ENCODE measurements at places on chromosomes 12 and 14.

- no peak for DNase-seq
Measured at GRCh38 chr14:96762650-96763049, 34.5 kb upstream of the VRK1 start.

- DNase-seq = no peak
Measured at GRCh38 chr12:120101617-120102016, 14.9 kb downstream of the RAB35 start.

- no peak for DNase-seq
Measured at GRCh38 chr14:51228890-51229289, 11.2 kb upstream of the TMX1 start.

GRCh38 chr14:54673193-54674045 lies 106.5 kb downstream of the SAMD4A start:
- peak; percentile 43 for DNase-seq

DNA sequence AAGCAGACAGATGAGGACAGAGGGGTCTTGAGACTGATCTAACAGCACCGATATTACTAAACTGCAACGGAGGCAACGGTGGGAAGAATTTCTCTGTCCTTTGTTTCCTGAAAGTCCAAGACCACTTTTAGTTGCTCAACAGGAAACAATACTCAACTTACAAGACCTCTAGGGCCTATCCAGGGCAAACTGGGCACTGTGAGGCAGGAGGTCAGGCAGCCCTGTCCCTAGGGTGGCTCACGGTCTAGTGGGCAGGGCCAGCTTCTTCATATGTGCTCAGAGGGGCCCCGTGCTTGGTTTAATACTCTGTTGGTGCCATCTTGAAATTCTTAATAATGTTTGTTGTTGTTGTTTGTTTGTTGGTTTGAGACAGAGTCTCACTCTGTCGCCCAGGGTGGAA lies 14.2 kb downstream of the SSH1 start:
- no peak for DNase-seq

- no peak for DNase-seq
Measured at GRCh38 chr14:85701763-85702162, 171.8 kb downstream of the FLRT2 start.

DNA sequence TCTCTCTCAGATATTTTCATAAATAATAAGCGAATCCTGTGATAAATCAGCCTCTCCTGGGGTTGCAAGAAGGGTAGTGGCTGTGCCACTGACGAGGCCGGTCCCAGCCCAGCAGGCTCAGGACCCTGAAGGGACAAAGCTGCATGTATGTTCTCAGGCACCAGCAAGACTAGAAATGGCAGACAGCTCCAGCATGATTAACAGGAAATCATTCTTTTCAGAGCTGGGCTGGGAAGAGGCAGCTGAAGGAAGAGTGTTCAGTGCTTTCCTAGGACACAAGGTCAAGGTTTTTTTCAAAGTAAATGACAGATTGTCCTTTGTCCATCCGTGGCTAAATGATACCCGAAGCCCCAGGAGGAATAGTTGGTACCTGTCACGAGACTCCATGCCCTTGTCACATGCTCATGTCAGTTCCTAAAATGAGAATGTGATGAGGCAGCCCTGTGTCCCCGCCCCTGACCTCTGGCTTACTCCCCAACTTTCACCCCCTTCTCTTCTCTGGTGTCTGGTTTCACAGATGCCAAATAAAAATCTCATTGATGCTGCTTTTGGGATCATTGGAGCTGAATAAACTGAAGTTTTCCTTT lies 65.1 kb downstream of the PPP1R36 start:
- DNase-seq = no peak

GRCh38 chr12:1083889-1084262 lies 92.9 kb downstream of the ERC1 start:
- no peak for DNase-seq

- no peak for DNase-seq
Measured at GRCh38 chr12:96136725-96137378, 57.3 kb upstream of the ELK3 start.

- DNase-seq = no peak
Measured at GRCh38 chr12:61987173-61987572, 273.0 kb upstream of the USP15 start.

DNA sequence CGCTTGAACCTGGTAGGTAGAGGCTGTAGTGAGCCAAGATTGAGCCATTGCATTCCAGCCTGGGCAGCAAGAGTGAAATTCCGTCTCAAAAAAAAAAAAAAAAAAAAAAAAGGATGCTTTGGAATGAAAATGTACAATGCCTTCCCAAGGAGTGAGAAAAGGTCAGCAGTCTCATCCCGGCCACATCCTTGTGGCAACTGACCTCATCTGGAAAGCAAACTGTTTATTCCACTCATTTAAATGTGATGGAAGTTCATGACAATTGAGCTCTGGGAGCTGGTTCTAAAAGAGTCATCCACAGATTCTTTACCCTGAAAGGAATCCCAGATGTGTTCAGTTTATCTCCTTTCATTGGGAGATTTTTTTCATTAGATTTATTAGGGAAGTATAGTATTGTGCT lies 19.4 kb upstream of the LIMA1 start:
- DNase-seq = no peak

DNA sequence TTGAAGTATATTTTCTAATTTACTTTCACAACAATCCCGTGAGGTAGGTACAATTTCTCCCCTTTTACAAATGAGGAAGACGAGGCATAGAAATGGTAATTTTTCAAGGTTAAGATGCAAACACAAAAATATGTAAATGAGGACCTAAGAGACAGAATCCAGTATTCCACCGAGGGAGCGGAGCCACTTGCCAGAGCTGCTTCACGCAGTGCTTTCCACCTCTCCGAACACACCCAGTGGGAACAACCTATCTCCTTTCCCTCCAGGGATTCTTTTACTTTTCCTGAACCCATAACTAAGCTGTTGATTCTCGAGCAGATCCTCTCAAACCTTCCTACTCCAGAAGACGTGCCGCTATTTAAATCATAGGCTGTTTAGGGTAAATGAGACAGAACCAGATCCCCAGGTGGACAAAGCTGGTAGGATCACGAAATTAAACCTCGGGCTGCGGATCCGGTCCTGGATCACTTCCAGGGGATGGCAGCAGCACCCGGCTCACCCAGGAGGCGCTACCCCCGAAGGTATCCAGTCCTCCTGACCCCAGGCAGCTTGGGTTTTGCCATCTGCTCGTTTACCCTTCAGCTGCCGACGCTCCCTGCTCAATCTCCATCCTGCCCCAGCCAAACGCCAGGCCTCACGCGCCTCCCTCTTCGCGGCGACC lies 1.5 kb downstream of the DDHD1 start:
- peak; percentile 47 for DNase-seq

DNA sequence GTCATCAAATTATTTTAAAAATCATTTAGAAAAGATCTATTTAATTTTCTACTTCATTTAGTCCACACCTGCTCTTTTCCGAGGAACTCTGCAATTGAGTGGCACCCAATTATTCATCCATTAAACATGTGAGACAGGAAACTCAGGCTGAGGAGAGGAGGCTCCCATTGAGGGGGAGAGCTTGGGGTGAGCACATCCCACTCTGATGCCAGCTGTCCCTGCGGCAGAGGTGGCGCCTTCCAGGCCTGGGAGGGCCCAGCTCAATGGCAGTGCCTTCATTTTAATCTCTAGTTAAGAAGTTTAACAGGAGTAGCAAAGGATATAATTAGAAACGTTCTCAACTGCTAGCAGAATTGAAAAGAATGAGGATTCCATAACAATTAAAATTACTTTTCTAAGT lies 92.0 kb downstream of the ITPR2 start:
- no peak for DNase-seq

GRCh38 chr12:131606218-131606901 lies 104.5 kb upstream of the SFSWAP start:
- DNase-seq = no peak

DNA sequence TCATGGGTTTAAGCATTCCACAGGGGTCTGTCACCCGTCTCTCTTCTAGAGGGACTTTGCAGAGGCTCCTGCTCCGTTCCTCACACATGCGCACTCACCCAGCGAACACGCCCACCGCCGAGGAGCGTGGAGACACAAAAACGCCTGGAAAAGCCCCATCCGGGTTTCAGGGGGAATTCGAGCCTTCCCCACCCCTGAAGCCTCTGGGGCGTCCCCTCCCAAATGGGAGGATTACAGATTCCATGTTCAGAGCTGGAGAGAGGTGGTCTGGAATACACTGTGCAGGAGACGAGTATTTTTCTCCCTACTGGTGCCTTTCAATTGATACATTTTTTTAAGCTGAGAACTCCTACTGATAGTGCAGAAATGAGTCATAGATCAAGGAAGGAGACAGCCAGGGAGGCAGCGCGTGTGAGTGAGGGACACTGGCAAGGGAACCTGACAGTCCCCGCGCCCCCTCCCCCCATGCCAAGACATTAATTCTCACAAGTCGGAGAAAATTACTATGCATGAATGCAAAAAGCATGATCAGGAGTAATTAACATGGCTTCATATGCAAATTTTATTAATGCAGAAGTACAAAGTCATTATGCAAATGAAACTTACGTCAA lies 36.9 kb downstream of the BCL11B start:
- DNase-seq = no peak

DNA sequence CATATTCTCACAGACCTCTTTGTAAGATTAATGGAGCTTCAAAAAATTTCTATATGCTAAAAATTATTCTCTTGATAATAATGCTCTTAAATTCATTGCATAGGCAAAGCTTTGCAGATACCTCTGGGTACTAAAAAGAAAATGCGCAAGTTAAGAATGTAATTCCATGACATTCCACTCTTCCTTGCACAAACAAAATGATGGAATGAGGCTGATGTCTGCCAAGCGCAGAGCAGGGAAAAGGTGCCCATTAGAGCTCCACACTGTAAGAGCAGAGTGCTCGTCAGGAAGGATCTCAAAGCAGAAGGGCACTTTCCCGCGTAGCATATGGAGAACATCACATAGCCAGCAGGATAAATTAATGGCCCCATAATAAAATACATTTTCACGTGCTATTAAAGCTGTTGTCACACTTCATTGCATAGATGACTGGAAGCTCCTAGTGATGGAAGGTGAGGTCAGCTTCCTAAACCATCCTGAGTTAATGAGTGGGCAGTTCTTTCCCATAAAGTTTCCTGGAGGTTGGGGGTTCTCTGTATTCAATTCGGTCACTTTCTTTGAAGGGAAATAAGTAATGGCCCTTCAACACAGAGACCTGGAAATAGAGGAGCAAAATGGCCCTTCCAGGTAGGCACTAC lies 1058.9 kb downstream of the GALC start:
- DNase-seq = no peak

DNA sequence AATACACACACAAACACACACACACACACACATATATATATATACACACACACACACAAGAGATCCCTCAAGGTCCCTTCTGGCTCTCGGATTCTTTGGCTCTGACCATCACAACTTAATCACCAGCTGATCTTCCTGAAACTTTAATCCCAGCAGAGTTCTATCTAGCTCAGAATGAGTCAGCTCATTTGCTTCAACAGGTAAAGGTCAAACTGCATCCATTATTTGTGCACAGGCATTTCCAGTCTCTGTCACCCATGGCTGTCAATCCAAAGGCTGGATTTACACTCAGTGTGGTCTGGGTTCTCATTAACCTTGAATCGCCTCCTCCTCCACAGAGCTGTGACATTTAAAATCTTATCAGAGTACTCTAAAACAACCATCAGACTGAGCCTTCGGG lies 113.3 kb upstream of the TMPO start:
- no peak for DNase-seq

DNA sequence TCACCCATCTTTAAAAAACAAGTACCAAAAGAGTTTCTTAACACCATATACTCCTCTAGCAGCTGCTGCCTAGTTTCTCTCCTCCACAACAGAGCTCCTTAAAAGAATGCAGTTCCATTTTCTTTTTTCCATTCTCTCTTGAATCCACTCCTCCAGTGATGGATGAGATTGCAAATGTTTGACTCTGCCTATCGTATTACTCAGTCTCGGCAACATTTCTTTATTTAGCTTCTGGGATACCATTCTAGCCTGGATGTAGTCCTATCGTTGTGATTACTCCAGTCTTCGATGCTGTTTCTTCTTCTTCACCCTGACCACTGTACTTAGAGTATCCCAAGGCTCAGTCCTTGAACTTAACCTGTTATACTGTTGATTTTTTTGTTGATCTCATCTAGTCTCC lies 30.8 kb downstream of the CAND1 start:
- no peak for DNase-seq

DNA sequence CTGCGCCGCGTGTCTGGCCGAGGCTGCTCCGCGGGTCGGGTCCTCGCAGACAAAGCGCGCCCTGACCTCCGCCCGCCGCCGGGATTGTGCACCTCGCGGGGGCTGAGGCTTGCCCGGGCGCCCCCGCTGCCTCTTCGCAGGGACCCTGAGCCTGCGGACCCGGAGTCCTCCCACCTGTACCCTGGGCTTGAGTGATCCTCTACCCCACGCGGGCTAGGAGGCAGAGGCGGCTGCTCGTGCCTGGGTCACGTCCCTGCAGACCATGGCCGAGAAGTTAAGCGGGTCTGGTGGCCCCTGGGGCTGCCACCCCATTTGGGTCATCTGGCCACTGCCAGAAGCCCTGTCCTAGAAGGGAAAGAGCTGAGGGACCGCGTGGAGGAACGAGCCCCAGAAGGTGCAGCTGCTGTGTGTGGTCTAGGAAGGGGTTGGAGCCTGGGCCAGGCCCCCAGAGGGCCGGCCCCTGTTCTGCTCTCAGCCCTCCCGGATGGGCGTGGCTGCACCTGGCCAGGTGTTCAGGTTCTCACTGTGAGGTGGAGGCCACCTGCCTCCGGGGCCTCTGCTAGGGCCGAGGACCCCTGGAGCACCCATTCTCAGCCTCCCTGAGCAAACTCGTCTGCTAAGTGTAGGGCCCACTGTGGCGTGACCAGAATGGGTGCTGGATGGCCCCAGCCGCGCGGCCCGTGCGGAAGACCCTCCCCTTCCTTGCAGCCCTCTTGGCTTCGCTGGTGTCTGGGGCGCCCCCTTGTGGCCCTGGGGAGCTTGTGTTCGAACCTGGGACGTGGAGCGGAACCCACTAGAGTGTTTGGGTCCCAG lies 49.6 kb downstream of the LRCOL1 start:
- no peak for DNase-seq
